ENCODE measurements at places on chromosomes 16 and 17.

- DNase-seq = no peak
Measured at GRCh38 chr17:59719526-59719925, 12.1 kb downstream of the VMP1 start.

DNA sequence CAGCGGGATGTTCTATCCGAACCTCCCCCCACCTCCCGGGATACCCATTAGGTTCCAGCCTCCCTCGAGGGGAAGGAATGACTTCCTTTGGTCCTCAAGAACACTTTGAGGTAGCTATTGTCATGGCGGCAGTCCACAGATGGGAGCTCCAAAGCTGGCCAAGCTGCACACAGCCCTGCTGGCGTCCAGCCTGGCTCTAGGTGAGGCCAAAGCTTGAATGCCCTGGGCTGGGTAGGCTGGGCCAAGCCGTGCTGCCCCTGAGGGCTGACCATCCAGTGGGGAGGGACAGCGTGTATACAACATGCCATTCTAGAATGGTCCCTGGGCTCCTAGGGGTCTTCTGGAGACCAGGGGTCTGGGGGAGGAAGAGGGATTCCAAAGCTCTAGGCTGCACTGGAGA is 43.5 kb downstream of the PEMT start:
- no peak for DNase-seq

- peak; percentile 72 for DNase-seq
Measured at GRCh38 chr17:81715872-81716673, 4.0 kb downstream of the SLC25A10 start.

- no peak for DNase-seq
Measured at GRCh38 chr17:78290721-78291120, 59.3 kb downstream of the TMEM235 start.

DNA sequence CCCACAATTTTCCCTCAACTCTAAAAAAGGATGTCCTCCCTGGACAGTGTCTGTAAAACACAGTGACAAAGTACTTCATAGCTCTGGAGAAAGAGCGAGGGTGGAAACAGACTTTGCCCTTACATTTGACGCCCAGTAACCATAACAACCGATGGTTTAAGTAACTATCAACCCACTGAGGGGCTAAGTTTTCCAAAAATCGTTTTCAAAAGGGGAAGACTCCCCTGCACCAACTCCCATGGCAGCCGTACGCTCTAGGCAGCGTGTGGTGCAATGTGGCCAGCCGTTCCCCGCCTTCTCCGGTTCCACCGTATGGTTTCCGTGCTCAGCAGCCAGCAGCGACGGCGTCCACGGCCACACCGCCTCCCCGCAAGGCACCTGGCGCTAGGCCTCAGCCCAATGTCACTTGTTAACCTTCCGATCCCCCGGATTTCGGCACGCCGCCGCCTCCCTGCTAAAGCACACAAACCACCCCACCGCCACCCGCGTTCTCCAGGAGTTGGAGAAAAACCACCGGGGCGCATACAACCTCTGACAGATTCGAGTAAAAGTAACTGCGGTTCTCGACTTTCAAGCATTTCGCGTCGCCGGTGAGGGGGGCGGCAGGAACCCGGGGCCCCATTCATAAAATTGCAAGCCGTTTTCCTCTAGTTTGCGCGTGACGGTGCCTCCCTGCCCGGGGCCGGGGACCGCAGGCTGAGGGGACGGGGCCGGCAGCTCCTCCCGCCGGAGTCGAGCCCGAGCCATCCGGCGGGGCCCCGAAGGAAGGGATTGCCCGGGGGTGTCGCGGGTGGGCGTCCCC is 661 bp downstream of the TEX2 start:
- DNase-seq = no peak

DNA sequence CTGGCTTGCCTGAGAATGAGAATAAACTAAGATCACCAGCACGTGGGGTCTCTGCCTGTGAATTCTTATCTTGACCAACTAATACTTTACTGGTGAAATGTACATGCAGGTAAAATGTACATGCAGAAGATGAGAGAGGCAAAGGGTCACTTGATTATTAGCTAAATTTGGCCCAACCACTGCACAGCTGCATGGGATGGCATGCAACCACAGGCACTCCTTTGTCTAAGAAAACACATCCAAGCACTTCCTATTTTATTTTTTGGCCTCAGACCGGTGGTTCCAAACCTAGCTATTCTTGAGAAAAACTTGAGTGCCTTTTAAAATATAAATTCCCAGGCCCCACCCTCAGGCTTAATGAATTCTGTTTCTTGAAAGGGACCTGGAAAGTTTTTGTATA is 77.9 kb downstream of the SYCE1L start:
- no peak for DNase-seq

DNA sequence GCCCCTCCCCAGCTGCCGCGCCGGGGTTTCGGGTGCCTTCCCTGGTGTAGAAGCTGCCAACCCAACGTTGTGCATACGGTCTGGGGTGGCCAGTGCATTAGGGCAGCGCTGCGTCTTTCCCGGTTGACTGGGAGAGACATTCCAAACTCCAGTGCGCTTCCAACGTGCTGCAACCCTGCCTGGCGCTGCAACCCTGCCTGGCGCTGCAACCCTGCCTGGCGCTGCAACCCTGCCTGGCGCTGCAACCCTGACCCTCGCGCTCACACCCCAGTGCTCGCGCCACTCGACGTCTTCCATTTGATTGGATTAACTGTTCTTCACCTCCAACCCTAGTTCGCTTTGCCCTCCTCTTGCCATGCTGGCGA is 488 bp upstream of the HAP1 start:
- no peak for DNase-seq

GRCh38 chr16:88943131-88943664 is 33.8 kb downstream of the CBFA2T3 start:
- DNase-seq = no peak

DNA sequence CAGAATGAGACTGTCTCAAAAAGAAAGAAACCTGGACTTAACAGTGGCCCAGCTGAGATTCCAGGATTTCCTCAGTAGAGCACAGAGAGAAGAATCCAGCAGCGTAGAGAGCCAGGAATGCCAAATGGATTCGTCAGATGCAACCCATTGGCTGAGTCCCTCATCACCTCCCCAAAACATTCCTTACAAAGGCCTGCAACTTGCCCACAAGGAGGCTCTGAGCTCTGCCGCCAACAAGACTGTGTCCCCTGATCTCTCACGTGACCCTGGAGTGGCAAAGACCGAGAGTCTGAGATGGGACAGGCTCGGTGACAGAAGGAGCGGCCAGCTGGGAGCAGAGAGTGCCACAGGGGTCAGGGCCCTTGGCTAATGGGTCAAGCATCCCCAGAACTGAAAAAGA is 6.9 kb upstream of the CHMP6 start:
- no peak for DNase-seq

GRCh38 chr17:46179375-46179999 is 13.7 kb downstream of the KANSL1 start:
- no peak for DNase-seq

DNA sequence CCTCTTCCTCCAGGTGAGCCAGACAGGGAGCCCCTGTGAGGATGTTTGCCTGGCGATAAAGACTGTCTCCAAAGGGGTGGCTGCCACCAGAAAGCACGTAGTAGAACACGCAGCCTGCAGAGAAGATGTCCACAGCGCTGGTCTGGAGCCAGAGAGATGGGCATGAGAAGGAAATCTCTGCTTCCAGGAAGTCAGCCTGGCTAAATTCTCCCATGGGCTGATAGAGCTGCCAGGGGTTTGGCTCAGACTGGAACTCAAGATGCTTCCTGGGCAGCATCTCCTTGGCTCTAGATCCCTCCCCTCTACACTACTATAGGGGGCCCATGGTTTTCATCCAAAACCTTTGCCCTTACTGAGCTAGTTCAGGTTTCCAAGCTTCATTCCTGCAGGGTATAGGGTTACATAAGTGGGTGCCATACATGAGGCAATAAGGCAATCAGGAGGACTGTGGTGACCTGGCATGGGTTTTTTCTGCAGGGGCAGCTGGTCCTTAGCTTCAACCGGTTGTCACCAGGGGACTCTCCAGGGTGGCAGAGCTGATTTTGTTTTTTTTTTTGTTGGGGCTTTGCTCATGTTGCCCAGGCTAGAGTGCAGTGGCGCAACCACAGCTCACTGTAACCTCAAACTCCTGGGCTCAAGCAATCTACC is 13.6 kb downstream of the PLK1 start:
- DNase-seq = no peak

GRCh38 chr16:56999409-57000270 is 10.3 kb downstream of the NLRC5 start:
- no peak for DNase-seq

Measured in RWPE2 (cell line).